ENCODE measurements at places on chromosomes 3 and 15. TPM values are rescaled to one million over a fixed set of nuclear protein-coding genes. Genes with fewer than 3 reads are reported as not detected.

The CP gene
- 0.81 TPM for total RNA-seq

The USP8 gene
- total RNA-seq: 65.2 TPM

The PLCL2 gene
- total RNA-seq: 7.1 TPM

The OR5H6 gene
- total RNA-seq: not detected

The SERPINI2 gene
- total RNA-seq: not detected

The SRP14 gene
- 305 TPM for total RNA-seq

The GPR27 gene
- total RNA-seq: not detected

The ELL3 gene
- total RNA-seq: 3.1 TPM

The CCDC39 gene
- 0.06 TPM for total RNA-seq

The BLOC1S6 gene
- 52.5 TPM for total RNA-seq

The CPLX3 gene
- total RNA-seq: not detected

The PLCH1 gene
- not detected for total RNA-seq

The DPPA2 gene
- not detected for total RNA-seq

The EPHB3 gene
- under 0.01 TPM for total RNA-seq

The CACNA1D gene
- total RNA-seq: not detected

The CCDC33 gene
- total RNA-seq: not detected

The CCDC54 gene
- not detected for total RNA-seq

The HCLS1 gene
- 31.9 TPM for total RNA-seq

The ERICH6 gene
- not detected for total RNA-seq

The CDCP1 gene
- total RNA-seq: 0.16 TPM

The CRABP1 gene
- total RNA-seq: not detected

The UBA3 gene
- total RNA-seq: 46.8 TPM

The ANKRD34C gene
- total RNA-seq: not detected

The IGF2BP2 gene
- 60.4 TPM for total RNA-seq

The ITPKA gene
- 0.16 TPM for total RNA-seq

The LAMB2 gene
- total RNA-seq: 745 TPM

The GOLGA8K gene
- total RNA-seq: 0.16 TPM

The FSTL1 gene
- 222 TPM for total RNA-seq

The GASK1A gene
- not detected for total RNA-seq

The BLM gene
- total RNA-seq: 6.6 TPM

The ATP13A4 gene
- total RNA-seq: 0.13 TPM

The TMEM45A gene
- total RNA-seq: 0.97 TPM

The GLDN gene
- not detected for total RNA-seq

The ACTC1 gene
- total RNA-seq: 0.49 TPM

The PLA2G4D gene
- not detected for total RNA-seq

The TRIM42 gene
- not detected for total RNA-seq

The MCTP2 gene
- 13.4 TPM for total RNA-seq

The GRK7 gene
- total RNA-seq: under 0.01 TPM

The SYNPR gene
- total RNA-seq: not detected

The IL5RA gene
- total RNA-seq: not detected

The C3orf18 gene
- total RNA-seq: 2.3 TPM

The CLDN1 gene
- 0.16 TPM for total RNA-seq

The TMC3 gene
- total RNA-seq: not detected

The PYGO1 gene
- total RNA-seq: 0.32 TPM

The NR2F2 gene
- 5.8 TPM for total RNA-seq

The SLC24A5 gene
- not detected for total RNA-seq
